Left hindlimb (tissue), 1 donor: ENCODE measurements at places on chromosomes 7 and 10.
A peak's percentile ranks its signal among the peaks of the same experiment; 100 is the strongest.

GRCh38 chr10:24891823-24892222 lies 60.6 kb downstream of the PRTFDC1 start:
- DNase-seq: no peak

GRCh38 chr10:70846795-70847194 lies 31.0 kb downstream of the SGPL1 start:
- DNase-seq: no peak

DNA sequence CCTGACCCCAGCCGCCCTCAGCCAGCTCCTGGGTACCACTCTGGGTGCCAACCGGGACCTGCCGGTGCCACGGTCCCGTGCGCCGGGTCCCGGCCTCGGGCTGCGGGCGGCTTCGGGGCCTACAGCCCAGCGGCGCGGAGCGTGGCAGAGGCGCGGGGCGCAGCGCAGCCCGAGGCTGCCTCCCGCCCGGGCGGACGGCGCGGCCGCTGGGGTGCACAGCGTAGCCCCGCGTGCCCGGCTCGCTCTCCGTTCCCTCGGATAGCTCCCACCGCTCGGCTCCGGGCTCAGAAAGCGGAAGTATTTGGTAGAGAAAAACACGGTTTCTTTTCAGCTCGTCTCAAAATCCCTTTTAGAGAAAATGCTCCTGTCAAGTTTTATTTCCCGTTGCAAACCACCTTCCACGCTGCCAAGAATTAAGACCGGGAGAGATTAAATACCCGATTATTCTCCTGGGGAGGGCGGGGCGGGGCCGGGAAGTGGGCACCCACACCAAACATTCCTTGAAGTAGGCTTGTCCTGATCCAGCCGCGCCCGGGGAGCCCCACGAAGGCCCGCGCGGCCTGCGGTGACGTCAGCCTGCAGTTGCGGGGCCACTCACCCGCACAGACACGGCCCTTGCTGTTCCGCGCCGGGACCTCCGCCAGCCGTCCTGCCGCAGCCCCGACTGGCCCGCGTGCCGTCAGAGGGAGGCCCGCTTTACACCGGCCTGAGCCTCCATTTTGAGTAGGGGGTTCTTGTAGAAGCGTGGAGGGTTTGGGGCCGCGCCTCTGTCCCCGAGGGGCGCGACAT lies 7.2 kb downstream of the HOXA13 start:
- DNase-seq: peak; percentile 56

- DNase-seq: no peak
These were observed 124.9 kb downstream of the CSTF2T start for GRCh38 chr10:51574248-51575048.

DNA sequence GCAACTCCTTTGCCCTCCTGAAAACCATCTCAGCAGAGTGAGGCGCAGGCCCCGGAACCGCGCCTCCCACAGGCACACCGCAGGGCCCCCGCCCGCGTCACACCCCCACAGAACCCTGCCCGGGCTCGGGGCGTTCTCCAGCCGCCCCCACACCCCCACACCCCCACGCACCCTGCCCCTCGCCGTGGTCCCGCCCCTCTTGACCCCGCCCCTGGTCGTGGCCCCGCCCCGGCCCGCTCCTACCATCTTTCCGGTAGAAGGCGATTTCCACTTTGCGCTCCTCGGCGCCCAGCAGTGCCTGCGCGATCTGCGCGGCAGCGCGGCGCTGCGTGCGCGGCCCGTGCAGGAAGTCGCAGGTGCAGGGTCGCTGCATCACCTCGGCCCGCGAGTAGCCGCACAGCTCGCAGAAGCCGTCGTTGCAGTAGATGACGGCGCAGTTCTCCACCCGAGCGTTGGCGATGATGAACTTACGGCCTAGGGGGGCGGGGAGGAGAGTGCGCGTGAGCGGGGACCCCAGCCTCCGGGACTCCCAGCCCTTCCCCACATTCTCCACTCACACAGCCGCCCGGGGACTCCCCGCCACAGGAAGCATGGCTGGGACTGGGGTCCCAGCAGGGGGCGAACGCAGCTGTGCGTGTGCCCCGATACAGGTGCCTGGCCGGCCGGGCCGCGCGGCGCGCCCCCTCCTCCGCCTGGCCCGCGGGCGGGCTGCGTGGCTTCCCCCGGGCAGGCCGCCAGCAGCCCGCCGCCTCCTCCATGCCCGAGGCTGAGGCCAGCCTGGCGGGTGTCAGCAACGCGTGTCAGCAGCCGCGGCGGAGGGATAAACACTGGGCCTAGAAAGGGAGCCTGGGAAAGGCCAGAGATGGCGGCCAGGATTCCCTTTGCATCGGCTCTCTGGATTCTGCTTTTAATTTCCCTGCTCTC lies 3.4 kb downstream of the KCNH2 start:
- DNase-seq: no peak

GRCh38 chr7:28434510-28434909 lies 22.2 kb downstream of the CREB5 start:
- DNase-seq: no peak

GRCh38 chr10:100485366-100485765 lies 22.6 kb downstream of the WNT8B start:
- no peak for DNase-seq

- peak; percentile 44 for DNase-seq
These were observed 790 bp downstream of the ADAM22 start for GRCh38 chr7:87934699-87935383.

DNA sequence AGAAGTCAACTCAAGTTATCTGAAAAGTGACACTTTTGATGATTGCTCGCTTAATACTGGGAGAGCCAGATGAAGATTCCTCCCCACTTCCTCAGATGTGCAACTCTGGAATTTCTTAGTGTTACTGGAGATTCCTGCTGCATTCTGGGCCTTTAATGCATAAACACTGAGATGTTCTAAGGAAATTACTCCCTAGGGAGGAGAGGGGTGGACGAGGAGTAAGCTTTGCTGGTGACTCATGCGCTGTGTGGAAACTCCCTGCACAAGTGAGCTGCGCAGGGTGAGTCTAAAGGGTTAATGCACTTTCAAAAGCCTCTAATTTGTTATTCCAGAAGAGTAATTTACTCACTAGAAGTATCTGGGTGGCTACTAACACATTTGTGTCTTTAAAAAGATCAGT lies 46.3 kb downstream of the EGFR start:
- no peak for DNase-seq

GRCh38 chr7:44050121-44050914 lies 5.8 kb downstream of the DBNL start:
- no peak for DNase-seq

DNA sequence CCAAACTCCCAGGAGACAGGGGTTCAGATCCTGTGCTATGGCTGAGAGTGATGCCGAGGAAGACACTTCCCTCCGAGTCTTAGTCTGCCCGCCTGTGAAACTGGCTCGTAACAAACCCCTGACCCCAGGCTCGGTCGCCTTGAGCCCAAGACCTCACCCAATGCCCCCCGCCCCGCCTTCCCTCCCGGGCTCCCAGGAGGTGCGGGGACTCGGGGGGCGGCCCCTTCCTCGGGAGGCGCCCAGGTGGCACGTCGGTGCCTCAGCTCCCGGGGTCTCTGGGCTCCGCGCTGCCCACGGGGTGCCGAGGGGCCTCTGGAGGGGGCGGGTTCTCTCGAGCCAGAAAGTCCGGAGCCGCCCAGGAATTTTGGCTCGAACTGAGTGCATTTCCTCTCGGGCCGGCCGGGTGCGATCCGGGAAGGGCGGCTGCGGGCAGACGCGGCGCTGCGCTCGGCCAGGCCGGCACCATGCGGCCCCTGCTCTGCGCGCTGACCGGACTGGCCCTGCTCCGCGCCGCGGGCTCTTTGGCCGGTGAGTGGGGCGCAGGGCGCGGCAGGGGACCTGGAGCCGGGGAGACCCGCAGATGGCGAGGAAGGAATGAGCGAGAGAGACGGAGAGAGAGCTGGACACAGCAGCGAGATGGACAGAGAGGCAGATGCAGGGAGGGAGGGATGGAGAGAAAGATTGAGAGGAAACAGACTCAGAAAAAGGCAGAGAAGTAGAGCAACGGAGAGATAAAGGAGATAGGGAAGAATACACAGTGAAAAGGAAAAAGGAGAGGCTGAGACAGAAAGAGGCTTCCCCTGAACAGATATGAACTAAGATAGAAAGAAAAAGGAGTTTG lies at the start of gene PLAC9:
Gene PLAC9, plus strand, starts transcription at position 432 of the 841 bp plus-strand sequence. Its CDS starts 33 bp downstream, at position 465.
- DNase-seq: peak; percentile 79

DNA sequence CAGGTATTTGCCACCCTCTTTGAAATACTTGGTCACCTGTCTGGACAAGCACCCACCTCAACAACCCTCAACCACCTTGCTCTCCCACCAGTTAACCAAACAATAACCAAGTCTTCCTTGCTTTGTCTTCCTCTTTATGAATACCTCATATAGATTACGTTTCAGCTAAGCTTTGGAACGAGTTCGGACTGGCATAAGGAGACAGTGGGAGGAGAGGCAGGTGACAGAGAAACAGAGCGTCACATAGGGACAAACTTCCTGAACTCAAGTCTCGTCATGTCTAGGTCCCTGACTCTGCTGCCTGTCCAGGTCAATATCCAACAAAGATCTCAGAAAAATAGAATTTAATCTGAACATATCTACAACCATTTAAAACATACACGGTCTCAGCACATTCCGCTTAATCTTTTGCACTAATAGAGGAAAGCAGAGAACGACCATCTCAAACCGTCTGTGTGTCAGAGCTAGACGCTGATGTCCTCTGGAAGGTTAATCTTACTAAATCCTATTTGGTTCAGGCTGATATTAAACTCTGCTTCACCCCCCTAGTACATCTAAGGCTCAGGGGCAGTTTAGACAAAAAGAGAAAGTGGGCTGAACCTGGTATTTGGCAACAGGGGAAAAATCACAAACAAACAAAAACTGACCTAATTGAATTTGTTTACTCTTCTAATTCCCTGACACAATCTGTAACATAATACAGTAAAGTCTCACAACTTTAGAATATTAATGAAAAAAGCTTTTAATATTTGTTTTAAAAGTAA lies 26.4 kb upstream of the SVOPL start:
- DNase-seq: no peak

GRCh38 chr7:80459776-80460510 lies 51.9 kb downstream of the GNAT3 start:
- peak; percentile 27 for DNase-seq

DNA sequence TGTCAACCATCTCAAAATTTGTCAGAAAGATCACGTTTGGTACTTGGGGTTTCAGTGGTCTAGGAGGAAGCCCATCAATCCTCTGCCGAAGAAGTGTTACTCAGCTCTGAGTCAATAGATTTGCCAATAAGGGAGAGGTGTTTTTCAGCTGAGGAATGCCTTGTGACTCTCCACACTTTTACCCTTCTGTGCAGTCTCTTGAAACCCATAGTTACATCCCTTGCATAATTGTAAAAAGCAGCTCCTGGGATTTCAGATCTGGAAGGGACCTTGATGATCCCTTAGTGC lies 47.5 kb downstream of the INSYN2A start:
- DNase-seq: no peak

GRCh38 chr7:85232068-85232467 lies 45.2 kb upstream of the SEMA3D start:
- no peak for DNase-seq

GRCh38 chr7:124777268-124777667 lies 11.7 kb upstream of the GPR37 start:
- no peak for DNase-seq

GRCh38 chr7:68155676-68156075 lies 1159.0 kb downstream of the TYW1 start:
- DNase-seq: no peak

DNA sequence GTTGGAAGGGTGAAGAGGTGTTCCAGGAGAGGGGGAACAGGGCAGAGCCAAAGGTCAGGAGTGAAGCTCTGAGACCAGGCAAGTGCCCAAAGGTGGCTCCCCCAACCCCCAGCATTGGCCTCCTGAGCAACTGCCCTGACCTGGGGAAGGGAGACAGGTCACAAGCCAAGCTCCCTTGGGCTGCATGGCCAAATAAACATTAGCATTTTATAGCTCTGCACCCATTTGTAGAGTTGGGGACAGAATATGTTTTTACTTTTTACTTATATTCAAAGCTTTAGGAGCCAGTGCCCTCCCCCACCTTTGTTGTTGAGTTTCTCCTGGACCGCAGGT lies 4.0 kb downstream of the UNC5B start:
- DNase-seq: no peak

- DNase-seq: no peak
These were observed 74.0 kb upstream of the ST8SIA6 start for GRCh38 chr10:17528306-17528862.

- no peak for DNase-seq
These were observed 5.9 kb downstream of the BNIP3 start for GRCh38 chr10:131975796-131976195.

DNA sequence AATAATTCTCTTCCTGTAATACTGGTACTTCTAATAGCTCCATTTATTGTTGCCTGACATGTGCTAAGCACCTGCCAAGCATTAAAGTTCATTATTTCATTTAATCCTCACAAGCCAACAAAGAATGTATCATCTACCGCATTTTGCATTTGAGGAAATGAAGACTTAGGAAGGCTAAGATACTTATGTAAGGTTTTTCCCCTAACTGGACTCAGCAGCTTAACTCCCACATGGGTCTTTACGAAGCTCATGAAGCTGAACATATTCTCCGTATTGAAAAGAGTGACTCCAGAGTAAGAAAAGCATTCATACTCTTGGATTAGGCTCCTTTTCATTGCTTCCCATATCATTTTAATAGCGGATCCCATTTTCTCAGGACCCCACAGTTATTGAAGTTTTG lies 155.7 kb upstream of the TMEM72 start:
- no peak for DNase-seq

GRCh38 chr10:78959924-78960285 lies 108.9 kb upstream of the ZMIZ1 start:
- no peak for DNase-seq

DNA sequence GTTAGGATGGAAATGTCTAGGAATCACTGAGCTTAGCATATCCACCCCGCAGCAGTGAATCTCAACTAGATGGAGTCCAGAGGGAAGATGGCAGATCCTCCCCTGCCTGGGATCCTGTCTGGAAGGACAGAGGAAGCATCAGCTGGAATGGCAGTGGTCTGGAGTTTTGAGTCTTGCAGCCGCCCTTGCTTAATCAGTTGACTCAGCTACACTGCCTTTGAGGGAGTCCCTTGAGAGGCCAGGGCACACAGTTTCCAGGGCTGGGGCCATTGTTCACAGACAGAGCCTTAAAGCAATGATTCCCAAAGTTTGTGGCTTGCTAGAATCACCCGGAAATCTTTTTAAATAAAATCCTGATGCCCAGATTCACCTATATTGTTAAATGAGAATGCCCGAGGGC lies 128.1 kb downstream of the NT5C2 start:
- no peak for DNase-seq

DNA sequence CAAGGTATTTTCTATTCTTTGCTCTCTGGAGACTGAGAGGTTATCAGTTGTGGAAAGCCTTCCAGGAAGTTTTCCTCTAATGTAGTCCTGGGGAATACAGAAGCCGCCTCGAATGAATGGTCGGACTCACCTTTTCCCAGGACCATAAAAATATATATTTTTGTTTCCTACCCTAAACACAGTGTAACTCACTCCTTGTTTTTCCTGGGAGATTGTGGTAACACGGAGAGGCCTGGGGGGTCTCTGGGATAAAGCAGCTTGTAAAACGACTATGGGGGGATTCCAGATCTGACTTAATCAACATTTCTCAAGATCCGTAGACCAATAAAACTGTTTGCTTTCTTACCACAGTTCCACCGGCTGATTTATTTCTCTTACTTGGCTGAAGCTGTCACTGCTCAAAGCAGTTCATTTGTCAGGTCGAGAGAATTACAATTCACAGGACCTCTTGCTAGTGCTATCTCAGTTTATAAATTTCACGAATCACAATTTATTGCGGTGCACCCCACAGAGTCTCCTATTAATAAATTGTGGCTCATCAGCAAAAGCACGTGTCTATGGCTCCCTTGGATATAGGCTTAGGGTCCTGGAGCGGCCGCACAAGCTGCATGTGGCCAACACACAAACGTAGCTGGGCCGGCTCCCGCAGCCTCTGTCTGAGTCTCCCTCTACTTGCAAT lies 176.3 kb upstream of the BMPER start:
- no peak for DNase-seq
